GM19239 (cell line): ENCODE measurements at places on chromosomes 1 and 21.

DNA sequence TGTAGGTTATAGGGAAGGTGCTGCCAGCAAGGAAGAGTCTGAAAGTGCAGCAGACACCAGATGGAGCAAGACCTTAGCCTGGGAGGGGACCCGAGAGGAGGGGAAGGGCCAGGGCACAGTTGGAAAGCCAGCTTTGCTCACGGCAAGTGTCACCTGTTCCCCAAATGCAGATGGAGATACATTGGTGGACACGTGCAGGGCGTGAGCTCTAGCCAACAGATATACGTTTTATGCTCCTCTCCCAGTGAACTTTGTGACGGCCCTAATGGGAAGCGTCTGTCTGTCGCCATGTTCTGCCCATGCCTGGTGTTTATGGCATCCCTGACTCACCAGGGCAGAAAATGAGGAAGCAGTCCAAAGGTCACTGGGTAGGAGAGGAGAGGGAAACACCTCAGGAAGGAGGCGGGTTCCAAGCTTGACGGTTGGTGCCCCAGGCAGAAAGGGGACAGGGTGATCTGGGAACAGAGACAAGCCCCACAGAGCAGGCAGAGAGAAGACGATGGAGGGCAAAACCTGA is 7.6 kb downstream of the GPA33 start:
- no peak for DNase-seq

GRCh38 chr1:225736437-225737098 is 41.1 kb upstream of the SRP9 start:
- DNase-seq, result no peak

- DNase-seq, result no peak
These were observed 36.6 kb downstream of the SRRM1 start for GRCh38 chr1:24679725-24680124.

GRCh38 chr1:93728480-93729131 is 47.0 kb upstream of the BCAR3 start:
- no peak for DNase-seq

GRCh38 chr21:17185674-17186073 is 327.2 kb upstream of the CXADR start:
- no peak for DNase-seq

- DNase-seq, result no peak
These were observed 1.1 kb upstream of the PSMG1 start for GRCh38 chr21:39184050-39184980.

DNA sequence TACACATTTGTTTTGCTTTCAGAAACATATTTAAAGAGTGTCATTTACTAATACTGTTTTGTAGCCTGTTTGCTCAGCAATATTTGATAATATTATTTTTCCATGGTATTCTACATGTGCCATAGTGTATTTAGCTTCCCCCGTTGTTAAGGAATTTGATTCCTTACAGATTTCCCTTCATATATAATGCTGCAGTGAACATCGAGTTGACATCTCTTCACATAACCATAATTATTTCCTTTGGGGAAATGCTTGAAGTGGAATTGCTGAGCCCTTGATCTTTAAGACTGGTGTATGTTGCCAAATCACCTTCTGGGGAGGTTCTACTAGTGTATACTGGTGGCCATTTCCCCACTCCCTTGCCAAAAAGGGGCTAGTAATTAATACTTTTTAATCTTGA is 42.6 kb downstream of the FAM163A start:
- no peak for DNase-seq

DNA sequence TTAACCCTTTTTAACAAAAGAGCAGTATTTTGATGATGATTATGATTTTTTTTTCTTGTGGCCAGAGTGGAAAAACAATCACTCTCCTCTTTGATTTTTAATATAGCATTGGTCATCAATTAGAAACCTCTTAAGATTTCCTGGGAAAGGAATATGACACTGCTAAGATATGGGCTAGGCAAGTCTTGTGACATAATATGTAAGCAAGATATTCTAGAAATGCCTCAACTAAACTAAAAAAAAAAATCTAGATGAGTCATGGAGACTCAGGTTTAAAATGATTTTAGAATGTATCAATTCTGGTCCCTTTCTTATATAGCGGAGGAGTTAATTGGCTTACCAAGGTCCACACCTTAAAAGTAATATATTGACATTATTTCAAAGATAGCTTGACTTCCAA is 60.3 kb upstream of the JUN start:
- no peak for DNase-seq

DNA sequence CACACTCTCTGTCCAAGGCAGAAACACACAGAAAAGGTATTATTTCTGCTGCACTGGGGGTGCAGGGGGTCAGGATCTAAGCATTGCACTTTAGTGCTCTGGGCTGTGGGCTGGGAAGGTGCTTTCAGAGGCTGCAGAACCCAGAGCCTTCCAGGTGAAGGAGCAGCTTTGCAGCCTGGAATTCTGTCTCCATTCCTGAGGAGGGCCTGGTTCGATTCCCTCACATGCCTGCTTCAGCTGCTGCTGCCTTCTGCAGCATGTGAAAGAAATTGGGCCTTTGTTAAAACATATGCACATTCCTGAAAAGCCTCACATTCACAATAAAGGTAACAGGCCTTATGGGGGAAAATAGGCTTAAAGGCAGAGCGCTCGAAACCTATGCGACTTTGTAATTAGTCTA is 35.9 kb downstream of the VTCN1 start:
- DNase-seq, result no peak

DNA sequence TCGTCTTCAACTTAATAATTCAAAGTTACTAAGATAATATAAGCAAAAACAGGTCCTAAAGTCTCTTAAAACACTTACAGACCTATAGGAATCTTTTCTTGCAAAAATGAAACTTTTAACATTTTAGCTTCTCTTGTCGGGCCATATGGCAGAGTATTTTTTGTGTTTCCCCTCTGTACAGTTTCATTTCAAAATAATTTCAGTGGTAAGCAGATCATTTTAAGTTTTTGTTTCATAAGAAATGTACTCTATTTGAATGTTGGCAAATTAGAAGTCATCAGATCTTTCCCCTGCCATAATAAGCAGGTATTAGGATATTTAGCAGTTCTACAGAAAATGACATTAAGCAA is 37.9 kb downstream of the RGL1 start:
- DNase-seq, result no peak

DNA sequence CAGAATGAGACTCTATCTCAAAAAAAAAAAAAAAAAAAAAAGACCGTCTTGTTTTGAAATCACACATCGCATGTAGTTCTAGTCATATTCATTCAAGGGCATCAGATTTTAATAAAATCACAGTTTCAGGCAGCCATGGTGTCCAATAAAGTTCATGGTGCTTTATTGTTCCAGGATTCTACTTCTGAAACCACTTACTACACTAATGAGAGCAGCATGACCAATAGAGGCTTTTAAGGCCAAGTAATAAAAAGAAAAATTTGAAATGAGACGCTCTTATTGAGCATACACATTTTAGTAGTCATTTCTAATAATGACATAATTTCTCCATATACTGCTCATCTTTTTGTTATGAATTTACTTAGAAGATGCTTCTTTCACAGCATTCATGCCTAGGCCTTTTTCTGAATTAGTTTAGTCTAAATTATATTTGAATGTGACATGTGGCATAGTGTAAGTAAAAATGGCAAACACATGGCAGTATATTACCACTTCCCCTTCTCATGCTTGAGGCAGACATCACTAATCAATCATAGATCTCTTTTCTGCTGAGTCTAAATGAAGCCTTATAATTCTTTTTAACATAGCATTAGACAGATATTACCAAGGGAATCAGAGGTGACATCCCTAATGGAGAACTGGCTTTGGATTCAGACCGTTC is 18.5 kb downstream of the NTMT2 start:
- DNase-seq, result no peak

- DNase-seq, result no peak
These were observed 56.5 kb upstream of the PLA2G4A start for GRCh38 chr1:186772228-186772627.

GRCh38 chr1:110210604-110211495 is 736 bp downstream of the KCNC4 start:
- peak; percentile 62 for DNase-seq

- no peak for DNase-seq
These were observed 48.6 kb upstream of the ZNHIT6 start for GRCh38 chr1:85756864-85757263.

GRCh38 chr1:176884286-176884685 is 280.2 kb downstream of the ASTN1 start:
- no peak for DNase-seq

DNA sequence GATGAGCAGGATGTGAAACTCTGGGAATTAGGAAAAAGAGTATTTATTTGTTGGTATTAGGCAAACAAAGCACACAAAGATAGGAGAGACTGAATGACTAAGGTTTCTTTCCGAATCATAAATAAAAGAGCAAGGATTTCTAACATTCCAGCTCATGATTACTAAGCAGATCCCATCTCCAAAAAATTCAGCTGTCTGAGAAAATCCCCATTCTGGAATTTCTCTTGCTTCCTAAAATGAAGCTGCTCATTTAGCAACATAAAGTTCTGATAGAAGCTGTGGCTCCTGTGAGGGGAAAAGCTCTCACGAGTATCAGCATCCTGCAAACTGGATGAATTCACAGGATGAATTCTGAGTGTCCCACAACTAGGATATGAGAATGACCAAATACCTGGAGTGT is 6.7 kb upstream of the SH2D5 start:
- DNase-seq, result no peak

DNA sequence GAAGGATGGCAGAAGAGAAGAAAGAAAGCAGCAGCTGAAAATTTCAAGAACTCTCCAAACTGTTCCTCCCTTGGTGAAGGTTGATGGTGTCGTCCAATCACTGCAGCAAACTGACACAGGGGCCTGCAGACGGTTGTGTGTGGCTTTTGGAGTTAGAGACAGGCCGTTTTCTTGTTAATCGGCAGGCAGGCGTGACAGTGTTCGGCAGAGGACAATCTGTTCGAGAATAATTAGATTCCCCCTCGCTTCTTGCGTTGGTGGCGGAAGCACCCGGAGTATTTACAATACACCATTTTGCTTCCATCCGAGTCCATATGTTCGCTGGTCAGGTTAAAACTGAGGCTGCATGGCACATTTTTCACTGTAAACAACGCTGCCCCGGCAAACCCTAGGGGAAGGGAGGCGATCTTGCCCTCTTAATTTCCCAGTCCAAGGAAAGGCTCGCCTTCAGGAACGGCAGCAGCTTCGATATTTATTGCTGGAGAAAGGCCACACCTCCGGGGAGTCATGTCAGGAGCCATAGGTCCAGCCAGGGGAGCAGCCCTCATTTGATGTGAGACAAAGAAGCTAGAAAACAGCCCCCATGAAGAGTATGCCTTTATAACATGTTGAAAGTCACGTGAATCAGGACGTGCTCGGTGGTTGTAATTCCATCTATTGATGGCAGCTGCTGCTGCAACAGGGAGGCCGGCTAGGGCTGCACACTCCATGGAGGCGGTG is 360.1 kb downstream of the SMYD3 start:
- no peak for DNase-seq

DNA sequence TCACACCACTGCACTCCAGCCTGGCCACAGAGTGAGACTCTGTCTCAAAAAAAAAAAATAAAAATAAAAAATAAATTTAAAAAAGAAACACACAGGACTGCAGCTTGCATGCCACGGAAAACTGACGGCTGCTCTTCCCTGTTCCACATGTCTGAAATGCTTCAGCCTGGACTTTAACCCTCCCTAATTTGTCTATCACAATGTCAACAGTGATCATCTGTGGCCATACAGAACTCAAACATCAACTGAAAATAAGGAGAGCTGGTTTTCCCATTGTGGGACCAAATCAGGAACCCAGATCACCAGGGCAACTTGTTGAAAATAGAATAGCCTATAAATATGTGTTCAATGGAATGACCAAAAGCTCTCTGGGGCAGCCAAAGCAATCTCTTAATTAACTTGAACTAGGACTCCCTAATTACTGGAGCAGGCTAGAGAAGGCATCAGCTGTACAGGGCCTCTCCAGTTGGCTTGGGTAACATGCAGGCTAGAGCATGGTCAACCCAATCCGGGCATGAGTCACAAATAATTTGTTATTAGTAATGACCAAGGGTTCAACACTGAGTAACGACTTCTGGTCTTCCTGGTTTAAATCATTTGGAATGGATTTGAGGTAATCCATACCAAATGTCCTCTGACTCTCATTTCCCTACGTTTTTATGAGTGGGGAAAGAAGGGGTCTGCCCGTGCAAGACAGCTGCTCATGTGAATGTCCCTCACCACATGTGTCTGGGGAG is 62.7 kb upstream of the KAZN start:
- DNase-seq, result no peak

DNA sequence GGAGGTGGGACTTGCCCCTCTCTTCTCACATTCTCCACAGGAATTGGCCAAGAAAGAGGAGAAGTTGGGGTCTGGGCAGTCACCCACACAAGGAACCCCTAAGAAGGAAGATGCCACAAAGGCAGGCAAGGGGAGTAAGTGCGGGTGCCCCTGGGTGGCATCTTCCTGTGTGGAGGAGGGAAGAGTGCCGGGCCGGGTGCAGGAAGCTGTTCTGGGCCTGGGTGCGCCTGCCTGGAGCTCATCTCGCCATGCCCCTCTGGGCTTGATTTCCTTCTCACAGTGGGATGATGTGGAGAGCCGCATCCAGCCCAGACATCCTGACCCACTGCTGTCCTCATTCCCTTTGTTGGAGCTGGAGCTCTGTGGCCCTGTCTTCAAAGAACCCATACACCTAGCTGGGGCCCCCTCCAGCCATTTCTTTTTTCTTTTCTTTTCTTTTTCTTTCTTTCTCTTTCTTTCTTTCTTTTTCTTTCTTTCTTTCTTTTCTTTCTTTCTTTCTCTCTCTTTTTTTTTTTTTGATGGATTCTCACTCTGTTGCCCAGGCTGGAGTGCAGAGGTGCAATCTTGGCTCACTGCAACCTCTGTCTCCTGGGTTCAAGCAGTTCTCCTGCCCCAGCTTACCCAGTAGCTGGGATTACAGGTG is 9.3 kb downstream of the LRRC71 start:
- no peak for DNase-seq

GRCh38 chr1:76247261-76247852 is 172.8 kb downstream of the ST6GALNAC3 start:
- DNase-seq, result no peak

DNA sequence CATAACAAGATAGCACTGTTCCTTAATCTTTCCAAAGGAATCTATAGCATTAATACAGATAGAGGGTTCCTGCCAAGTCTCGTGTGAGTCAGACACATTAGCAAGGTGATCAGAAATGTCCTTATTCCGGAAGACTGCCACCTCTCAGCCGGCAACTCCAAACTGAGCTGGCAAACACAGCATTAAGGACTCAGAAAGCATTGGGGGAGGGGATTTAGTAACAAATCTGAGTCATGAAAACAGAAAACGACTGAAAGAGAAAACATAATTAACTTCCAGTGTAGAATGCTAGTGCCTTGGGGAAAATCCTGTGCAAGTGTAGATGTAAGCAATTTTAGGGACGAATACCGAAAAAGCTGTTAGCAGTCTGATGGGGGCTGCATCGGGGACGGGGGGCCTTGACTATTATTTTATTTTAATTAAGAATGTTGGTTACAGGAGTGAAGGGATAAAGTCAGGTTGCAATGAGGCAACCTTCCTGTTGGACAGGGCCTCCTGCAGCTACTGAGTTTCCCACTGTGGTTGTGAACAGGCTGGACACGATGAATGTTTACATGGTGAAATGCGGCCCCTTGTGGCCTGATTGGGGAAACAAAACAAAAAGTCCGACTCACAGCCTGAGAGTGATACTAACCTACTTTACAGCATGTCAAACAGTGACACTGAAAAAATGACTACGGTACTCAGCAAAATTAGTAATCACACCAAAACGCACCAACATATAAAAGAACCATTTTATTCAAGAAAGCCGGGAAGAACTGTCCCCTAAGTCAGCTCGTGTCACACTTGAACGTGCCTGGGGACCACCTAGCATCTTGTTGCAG is 20.7 kb downstream of the MIS18A start:
- peak; percentile 56 for DNase-seq

GRCh38 chr21:38772646-38773045 is 33.1 kb upstream of the ETS2 start:
- no peak for DNase-seq

- DNase-seq, result no peak
These were observed 18.1 kb downstream of the NAV1 start for GRCh38 chr1:201556841-201557571.
